T-cell (primary cell): ENCODE measurements at places on chromosomes 5 and 9. TPM values are rescaled to one million over a fixed set of nuclear protein-coding genes. Genes with fewer than 3 reads are reported as not detected.

GRCh38 chr9:80698725-80699410 lies 990.5 kb downstream of the TLE1 start:
- no peak for DNase-seq

DNA sequence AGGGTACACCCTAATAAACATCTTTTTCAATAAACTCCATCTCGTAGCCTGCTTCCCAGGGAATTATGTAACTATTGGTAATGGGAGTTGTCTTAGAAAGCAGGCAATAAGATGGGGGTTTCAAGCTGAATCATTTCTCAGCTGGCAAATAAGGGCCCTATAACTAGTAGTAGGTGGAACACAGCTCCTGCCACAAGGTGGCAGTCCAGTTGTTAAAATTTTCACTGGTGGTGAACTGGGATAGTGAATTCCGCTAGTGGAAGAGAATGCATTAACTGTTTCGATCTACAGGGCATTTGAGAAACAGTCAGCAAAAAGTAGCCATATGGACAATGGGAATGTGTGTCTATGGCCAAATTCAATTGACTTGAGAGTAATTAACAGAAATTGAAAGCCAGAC lies 27.7 kb downstream of the PCDHB15 start:
- DNase-seq, result no peak

DNA sequence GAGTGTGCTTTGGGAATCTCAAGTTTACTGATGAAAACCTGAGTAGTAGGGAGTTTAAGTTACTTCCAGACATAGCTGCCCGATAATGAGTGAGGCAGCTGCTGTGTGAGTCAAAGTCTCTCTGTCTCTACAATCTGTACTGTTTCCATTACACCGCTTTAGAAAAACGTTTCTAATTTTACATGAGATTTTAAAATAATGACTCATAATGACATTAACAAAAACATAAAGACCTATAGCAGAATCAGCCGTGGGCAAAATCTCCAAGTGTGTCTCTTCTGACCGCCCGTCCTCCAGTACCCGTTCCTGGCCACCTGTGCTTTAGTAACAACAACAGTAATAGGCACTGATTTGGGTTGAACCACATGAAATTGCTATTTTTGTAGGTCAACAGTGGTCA lies 69.6 kb upstream of the PRRC1 start:
- DNase-seq, result no peak

- peak; percentile 25 for DNase-seq
These were observed 482 bp downstream of the CD14 start for GRCh38 chr5:140632366-140633020.

GRCh38 chr5:146765089-146765832 lies 113.3 kb downstream of the PPP2R2B start:
- DNase-seq, result no peak

GRCh38 chr9:33852216-33852826 lies 35.4 kb downstream of the UBE2R2 start:
- DNase-seq, result peak; percentile 37

DNA sequence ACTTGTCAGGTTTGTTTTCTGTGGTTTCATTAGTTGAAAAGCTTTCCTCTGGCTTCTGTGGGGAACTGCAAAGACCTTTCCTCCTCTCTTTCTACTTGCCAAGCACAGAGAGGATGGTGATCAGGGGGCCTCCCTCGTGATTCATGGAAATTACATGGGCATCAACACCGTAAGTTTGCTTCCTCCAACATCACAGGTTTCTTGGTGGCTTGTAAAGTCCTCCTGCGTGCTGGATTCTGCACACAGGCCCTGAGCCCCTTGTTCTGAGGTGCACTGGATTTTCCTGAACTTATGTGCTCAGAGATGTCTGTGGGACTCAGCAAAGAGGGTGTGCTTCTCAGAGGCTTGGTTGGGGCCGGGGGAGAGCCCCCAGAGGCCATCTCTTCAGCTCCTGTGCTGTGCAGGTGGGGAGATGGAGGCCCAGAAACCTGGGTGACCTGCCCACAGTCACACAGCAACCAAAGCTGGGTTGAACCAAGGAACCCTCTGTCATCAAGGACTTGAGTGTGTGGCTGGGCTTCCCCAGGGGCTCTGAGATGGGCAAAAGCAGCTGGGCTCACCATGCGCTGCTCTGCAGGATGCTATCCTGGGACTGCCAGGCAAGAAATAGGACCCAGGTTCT lies 36.5 kb downstream of the RGS3 start:
- no peak for DNase-seq

- DNase-seq, result no peak
These were observed 287.0 kb upstream of the SEMA6A start for GRCh38 chr5:116861666-116862065.

DNA sequence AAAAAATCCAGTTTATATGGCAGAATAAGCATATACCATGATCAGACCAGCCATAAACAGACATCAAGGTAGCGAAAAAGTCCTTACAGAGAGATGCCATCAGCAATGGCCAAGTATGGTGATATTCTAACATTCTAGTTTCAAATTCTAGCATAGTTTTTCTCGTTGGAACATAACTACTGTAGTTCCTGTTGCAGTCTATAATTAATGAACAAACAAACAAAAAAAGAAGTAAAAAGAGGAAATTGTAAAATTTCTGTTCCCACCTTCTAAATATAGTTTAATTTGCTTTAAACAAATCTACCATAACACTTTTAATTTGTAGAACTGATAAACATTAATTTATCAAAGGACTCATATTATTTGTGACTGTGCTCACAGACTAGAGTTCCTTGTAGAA lies 9.9 kb upstream of the CD180 start:
- no peak for DNase-seq

DNA sequence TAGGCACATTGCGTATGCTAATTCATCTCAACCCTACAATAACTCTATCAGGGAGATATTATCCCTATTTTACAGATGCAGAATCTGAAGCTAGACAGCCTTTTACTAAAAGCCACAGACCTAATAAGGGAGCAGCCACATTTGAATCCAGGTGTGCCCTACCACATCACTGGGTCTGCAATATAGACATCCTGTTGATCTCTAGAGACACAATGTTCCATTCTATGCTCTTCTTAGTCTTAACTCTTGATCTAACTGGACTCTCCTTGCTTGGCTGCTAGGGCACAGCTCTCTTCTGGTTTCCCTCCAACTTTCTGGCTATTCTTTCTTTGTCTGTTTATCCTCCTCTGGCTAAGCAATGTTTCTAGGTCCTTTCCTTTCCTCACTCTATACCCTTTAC lies 1.4 kb upstream of the SPATA6L start:
- no peak for DNase-seq

Gene FYB1
- total RNA-seq, result 395 TPM

Gene VAV2
- 7.5 TPM for total RNA-seq

Gene PRPF4
- total RNA-seq, result 21.1 TPM
